ENCODE measurements at places on chromosomes 5 and 9.

DNA sequence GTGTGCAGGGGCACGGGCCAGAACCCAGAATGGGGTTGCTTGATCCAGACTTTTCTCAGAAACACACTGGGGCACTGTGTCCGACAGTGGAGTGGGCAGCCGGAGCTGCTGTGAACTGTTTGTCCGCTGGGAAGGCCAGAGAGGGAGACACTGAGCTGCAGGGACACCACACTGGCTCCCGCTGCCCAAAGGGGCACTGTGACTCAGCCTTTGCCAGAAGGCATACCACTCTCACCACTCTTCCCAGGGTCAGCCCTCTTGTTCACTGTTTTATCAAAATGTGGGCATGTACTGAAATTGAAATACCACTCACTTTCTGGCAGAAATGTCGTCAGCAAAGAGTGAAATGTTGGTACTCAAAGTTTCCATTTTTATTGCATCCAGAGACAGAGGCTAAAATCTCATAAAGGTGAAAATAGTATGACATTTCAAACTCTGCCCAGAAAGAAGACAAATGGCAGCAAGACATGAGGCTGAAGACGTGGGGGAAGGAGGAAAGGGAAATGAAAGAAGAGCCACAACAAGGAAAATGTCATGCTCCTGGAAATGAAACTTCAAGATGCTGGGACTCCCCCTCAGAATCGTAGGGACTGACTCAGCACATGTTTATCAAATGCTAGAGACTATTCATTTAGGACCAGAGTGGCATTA is 4.5 kb upstream of the IL7R start:
- peak; percentile 43 for DNase-seq

DNA sequence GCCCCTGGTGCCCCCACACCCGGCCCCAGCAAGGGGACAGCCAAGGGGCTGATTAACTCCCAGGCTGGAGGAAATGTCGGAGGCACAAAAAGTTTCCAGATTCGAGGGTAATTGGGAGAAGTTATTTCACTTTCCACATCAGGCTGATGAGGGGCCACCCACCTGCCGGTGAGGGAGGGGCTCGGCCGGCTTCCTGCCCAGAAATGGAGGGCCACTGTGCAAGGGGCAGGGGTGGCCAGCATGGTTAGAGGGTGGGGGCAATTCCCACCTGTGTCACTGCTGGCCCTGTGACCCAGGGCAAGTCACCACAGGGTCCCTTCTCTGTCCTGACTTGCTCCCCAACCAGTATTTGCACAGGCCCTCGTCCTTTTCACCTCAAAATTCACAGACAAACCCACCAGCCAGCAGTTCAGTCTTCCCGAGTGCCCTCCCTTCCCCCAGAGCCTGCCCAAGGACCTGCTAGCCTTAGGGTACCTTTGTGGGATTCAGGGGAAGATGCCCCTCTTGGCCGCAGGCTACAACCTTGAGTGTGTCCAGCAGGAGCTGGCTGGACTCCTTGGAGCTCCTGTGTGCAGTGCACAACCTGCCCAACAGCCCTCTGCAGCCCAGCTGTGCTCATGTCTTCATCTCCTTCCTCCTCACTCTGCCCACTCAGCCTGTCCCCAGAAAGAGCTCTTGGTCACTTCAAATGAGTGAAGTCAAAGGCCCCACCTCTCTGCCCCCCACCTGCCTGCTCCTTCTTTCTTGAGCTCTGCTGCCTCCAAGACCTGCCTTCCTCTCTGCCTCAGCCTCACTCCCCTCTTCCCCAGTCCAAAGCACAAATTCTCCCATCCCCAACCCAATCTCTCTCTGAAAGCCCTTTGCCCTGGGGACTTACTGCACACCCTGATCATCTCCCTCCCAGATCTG is 130.5 kb downstream of the BARX1 start:
- no peak for DNase-seq

- DNase-seq, result no peak
Measured at GRCh38 chr5:173984218-173984617, 4.8 kb upstream of the C5orf47 start.

GRCh38 chr5:38258319-38259061 is at the start of gene EGFLAM:
TSS of gene EGFLAM (plus strand) at chr5:38258559. CDS start at chr5:38258755, 196 bp downstream.
- DNase-seq, result no peak

DNA sequence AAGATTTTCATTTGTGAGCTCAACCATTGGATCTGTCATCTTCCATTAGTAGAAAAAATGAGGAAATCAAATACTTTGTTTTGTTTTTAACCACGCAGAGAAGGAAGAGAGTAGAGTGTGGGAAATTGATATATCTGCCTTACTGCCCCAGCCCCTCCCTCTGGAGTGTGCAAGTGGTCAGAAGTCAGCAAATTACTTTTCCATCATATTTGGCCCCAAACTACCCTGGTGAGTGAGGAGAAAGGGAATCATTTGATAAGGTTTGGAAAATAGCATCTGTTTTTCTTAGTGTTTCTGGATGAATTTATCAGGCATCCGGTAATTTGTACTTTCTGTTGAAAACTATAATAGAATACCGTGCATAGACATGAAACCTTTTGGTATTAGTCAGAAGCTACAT is 327.4 kb downstream of the MARCHF11 start:
- DNase-seq, result no peak

GRCh38 chr9:95879591-95879990 is 4.1 kb downstream of the ERCC6L2 start:
- no peak for DNase-seq

- DNase-seq, result no peak
Measured at GRCh38 chr9:136656795-136657611, 5.7 kb upstream of the EGFL7 start.

- DNase-seq, result no peak
Measured at GRCh38 chr9:135447126-135447525, 32.5 kb upstream of the PPP1R26 start.

GRCh38 chr9:98602839-98603500 is 105.8 kb downstream of the GABBR2 start:
- DNase-seq, result no peak

GRCh38 chr9:20702570-20702969 is 18.5 kb downstream of the FOCAD start:
- no peak for DNase-seq
